ENCODE measurements at places on chromosomes 11 and 22. TPM values are rescaled to one million over a fixed set of nuclear protein-coding genes. Genes with fewer than 3 reads are reported as not detected.

GRCh38 chr22:39800790-39801520, 92.6 kb downstream of the ENTHD1 start:
- DNase-seq: no peak

DNA sequence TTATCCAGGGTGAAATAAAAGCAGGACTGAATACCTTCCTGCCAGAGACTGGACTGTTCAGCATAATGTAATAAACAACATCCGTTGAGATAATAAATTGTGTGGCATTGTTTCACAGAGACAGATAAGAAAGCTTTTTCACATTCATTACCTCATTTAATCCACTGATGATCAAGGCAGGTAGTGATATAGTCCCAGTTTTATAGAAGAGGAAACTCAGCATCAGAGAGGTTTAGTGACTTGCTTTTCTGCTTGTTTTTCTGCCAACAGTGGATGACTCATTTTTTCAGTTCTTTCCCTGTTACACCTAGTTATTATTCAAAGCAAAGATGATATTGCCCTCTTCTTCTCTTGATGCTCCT, 4.0 kb downstream of the MYO18B start:
- peak; percentile 50 for DNase-seq

- DNase-seq: no peak
These were observed 31.2 kb upstream of the SLC5A4 start for GRCh38 chr22:32286290-32286840.

- no peak for DNase-seq
These were observed 20.9 kb downstream of the TMPRSS13 start for GRCh38 chr11:117908109-117908895.

DNA sequence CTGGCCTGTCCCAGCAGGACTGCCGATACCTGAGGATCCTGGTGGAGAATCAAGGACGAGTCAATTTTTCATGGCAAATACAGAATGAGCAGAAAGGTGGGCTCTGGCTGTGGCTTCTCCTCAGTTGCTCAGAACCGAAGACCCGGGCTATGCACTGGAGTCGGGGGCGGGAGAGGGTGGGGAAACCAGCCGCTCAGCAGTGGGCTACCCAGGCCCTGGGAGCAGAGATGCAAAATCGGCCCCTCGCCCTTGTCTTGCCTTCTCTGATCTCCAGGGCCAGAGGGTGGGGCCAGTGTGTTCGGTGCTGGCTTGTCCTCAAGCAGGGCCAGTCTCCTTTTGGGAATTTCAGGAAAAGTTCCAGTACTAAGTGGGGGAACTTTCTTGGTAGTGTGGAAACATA, 18.4 kb upstream of the GLB1L2 start:
- DNase-seq: no peak

DNA sequence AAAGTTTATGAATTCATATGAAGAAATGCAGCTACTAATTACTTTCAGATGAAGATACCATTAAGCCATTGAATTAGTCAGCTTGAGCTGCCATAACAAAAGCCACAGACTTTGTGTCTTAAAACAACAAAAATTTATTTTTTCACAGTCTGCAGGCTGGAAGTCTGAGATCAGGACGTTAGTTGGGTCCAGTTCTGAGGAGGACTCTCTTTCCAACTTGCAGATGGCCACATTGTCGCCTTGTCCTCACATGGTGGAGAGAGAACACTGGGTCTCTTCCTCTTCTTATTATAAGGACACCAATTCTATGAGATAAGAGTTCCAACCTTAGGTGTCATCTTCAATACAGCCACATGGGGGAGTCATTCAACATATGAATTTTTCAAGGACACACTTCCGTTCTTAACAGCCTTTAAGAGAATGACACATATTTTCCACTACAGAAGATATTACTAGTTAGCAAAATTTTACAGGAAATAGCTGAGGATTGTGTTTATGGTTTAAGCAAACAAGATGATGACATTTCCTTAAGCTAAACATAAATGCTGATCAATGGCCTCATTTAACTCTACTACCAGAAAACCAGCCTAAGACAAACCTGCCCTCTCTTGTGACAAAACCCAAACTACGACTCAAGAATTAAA, 56.0 kb downstream of the DCUN1D5 start:
- peak; percentile 80 for DNase-seq

EHF gene
- total RNA-seq: not detected

ARSA gene
- 16.7 TPM for total RNA-seq

GRCh38 chr22:49011379-49011768, 816.3 kb downstream of the BRD1 start:
- no peak for DNase-seq

DNA sequence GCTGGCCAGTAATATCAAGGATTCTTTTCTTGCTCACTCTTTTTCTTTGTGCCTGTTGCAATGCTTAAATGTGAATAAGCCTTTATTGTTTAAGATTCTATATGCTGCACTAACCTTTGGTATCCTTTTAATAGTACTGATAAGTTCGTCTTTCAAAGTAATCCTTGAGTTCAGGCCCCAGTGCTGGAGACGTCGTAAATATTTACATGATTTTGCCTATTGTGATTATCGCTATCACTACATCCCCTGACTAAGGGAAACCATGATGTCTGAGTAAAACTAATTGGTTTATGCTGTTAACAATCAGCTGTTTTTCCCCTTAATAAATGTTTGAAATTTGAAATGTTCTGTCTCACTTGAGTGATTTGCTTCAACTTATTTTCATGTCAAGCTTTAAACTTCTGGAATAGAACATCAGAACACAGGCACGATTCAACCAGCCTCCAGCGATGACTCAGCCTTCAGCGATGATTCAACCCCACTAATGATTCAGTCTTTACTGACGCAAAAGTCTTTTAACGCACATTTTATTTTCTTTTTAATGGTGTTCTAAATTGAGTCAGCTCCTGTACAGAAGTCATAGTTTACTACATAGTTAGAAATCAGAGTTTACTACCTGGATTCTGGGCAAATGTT, 3.9 kb downstream of the HTATIP2 start:
- peak; percentile 92 for DNase-seq

DNA sequence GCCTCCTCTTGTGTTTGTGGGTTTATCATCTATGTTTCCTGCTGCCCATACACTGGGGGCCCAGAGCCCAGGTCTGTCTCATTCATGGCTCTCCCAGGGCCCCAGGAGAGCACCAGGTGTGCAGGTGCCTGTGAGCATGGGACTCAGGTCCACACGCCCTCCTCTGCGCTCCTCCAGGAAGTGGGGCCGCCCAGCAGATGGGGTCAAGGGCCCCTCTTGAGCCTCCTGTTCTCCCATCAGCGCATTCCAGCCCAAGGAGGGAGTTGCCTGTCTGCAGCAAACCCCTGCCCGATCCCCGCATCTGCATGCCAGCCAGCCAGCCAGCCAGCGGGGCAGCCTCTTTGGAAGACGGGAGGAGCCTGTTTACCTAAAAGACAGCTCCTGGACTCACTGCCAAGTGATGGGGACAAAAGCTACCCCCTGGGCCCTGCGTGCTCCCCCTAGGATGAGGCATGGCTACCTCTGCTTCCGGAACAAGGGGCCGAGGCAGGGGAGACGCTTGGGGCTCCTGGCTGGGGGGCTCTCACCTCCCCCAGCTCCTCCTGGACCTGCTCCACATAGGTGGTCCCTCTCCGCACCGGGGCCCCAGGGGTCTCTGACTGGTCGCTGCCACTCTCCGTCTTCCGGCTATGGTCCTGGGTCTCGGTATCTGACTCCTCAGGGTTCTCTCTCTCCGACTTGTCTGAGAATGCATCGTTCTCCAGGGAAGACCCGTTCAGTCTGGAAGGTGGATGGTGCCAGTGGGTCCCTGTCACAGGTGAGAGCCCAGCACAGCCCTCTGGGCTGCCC, 49.7 kb upstream of the CARS1 start:
- DNase-seq: no peak

TCN2 gene
- 6.9 TPM for total RNA-seq

- peak; percentile 42 for DNase-seq
These were observed 53.9 kb downstream of the USP47 start for GRCh38 chr11:11895672-11896071.

CSF2RB gene
- not detected for total RNA-seq

FXYD6 gene
- 8.0 TPM for total RNA-seq

Measured in fibroblast of lung (primary cell).